Left colon (tissue), 2 donors: ENCODE measurements at places on chromosomes 12 and 14. TPM values are rescaled to one million over a fixed set of nuclear protein-coding genes. Genes with fewer than 3 reads are reported as not detected.

DNA sequence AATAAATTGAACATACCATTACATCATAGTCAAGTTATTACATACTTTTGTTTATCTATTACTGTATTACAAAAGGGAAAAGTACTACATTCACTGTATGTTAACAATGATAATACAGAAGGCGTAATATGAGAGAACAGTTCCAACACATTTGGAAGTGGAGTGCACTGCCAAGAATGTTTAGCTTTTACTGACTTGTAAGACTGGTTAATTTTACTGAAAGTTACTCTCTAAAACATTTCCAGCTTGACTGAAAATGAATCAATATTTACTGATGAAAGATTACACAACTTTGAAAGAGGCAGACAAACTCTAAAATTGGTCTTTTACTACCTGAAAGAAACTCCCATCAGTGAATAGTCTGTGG, 728.5 kb downstream of the FSCB start:
- DNase-seq, result no peak

- DNase-seq, result no peak
These were observed 183.8 kb upstream of the ARHGAP5 start for GRCh38 chr14:31893221-31893757.

GRCh38 chr12:20494851-20495250, 126.5 kb downstream of the PDE3A start:
- DNase-seq, result no peak

TGFB3 gene
- total RNA-seq, result 5.9 TPM

TAS2R43 gene
- not detected for total RNA-seq

GRCh38 chr14:87411370-87411769, 581.6 kb downstream of the GALC start:
- DNase-seq, result no peak

EPYC gene
- total RNA-seq, result not detected

- DNase-seq, result no peak
These were observed 160.0 kb upstream of the SOX5 start for GRCh38 chr12:24109381-24110039.

- DNase-seq, result no peak
These were observed 56.6 kb upstream of the CRACR2A start for GRCh38 chr12:3809357-3810015.

DNA sequence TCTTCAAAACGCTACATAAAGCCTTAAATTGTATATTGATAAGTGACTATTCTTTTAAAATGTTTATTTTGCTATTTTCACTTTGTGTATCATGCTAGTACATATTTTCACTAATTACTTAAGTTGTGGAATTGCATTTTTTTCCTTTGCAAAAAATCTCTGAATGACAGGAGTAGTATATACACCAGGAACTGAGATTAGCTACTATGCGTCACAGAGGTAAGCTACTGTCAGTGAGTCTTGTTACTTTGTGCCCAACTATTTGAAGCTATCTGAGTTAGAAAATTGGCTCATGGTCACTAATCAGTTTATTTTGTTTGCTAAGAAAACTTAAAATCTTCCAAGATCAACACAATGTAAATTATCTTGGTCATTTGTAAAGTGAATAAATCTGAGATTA, 887.4 kb downstream of the TMTC2 start:
- DNase-seq, result no peak

GRCh38 chr12:83141460-83141994, 454.8 kb downstream of the TMTC2 start:
- no peak for DNase-seq

GRCh38 chr14:104361101-104361591, 218.4 kb upstream of the C14orf180 start:
- no peak for DNase-seq

- DNase-seq, result no peak
These were observed 103.5 kb downstream of the FOXG1 start for GRCh38 chr14:28870033-28870564.

TEX22 gene
- 0.49 TPM for total RNA-seq

GRCh38 chr14:61659582-61659981, 35.7 kb upstream of the HIF1A start:
- no peak for DNase-seq

DNA sequence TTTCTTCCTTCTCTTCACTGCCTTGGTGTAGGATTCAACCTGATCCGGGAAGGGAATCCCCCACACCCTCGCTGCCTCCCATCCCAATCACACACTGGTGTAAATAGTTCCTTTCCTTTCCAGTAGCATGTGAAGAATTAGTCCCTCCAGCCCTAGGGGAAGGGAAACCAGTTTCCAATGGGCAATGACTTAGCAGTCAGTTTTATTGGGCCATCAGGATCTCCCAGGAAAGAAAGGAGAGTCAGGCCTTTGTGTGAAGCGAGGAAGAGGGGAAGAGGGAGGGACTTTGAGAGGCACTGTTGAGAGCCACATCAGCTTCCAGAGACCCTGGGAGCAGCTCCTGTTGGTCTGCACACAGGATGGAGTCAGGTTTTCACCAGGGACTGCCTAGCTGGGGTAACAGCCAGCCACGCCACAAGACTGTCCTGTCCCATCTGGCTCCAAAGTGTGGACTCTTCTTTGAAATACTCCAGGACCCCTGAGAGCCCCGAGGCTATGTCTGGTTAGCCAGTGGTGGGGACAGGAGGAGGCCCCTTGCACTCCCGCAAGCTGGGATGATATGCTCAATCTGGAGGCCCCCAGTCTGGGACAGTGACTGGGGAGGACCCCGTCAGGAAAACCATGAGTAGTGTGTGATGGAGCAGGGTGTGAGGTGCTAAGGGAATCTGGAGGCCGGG, 27.9 kb downstream of the MOAP1 start:
- no peak for DNase-seq

CAPZA3 gene
- total RNA-seq, result not detected

DNA sequence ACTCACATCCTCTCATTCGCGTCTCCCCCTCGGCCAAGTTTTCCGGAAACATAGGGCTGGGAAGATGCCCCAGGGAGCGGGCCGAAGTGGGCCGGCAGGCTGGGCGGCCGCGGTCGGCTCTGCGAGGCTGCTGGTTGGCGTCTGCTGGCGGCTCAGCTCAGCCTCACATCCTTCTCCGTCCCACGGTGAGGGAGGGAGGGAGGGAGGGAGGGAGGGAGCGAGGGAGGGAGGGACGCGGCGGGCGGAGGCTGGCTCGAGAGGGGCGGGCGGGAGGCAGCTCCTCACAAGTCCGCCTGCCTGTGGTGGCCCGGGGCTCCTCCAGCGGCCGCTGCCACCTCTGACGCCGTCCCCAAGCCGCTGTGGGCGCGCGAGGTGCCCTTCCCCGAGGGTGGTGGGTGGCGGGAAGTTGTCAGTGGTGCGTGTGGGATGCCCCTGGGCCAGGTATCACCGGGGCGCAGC, 93.8 kb downstream of the RFLNA start:
- peak; percentile 79 for DNase-seq

ERBB3 gene
- 261 TPM for total RNA-seq

PACS2 gene
- 67.5 TPM for total RNA-seq

- DNase-seq, result no peak
These were observed 28.8 kb upstream of the SLC5A8 start for GRCh38 chr12:101238800-101239329.

DNA sequence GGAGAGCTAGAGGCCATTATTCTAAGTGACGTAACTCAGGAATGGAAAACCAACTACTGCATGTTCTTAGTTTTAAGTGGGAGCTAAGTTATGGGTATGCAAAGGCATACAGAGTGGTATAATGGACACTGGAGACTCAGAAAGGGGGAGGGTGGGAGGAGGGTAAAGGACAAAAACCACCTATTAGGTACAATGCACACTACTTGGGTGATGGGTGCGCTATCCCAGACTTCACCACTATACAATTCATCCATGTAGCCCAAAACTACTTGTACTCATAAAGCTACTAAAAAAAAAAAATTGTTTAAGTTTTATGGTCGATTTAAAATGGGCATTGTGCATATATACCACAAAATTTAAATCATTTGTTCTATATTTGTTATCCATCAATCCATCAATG, 24.3 kb downstream of the SLC41A2 start:
- DNase-seq, result no peak

GRCh38 chr14:99754141-99755067, 38.8 kb upstream of the EML1 start:
- no peak for DNase-seq

DNA sequence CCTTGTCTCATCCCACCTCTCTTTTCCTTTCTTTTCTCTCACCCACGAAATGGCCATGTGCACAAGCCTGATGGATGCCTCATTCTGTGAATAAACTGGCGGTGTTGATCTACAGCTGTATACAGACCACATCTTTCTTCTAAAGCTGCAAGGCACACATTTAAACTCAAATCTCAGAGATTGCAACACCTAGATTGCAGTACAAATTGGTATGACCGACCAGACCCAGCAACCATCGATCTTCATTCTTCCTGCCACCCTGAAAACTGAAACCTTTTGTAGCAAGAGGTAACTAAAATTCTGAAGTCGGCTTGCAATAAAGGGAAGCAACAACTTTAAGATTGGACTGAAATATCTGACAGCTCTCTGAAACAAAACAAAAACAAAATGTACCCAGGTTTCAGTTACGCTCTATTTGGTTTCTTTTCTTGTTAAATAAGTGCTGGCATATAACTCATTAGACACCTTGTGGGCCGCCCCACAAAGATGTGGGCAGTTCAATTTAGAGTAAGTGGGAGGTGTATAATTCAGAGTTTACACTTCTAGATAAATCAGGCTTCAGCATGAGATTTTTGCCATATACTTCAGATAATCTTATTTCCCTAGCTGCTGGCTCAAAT, 390.0 kb upstream of the NOVA1 start:
- DNase-seq, result no peak

IFNG gene
- total RNA-seq, result not detected

CLEC2A gene
- not detected for total RNA-seq

DNA sequence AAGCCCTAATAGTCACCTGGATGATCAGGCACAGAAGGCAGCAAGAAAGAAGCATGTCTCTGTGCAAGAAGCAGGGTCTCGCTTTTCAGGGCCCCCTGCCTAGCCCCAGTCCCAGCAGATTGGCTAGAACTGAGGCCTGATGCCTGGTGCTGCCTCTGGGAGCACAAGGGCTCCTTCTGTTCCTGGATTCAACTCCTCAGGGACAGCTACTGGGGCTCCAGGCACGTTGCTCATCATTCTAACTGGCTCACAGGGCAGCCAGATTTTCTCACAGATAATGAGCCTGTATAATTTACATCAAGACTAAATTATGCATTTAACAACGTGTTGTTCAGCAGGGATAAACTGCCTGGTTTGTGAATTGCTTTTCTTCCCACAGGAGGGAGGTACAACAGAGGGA, 106.5 kb upstream of the PLXNC1 start:
- no peak for DNase-seq

- no peak for DNase-seq
These were observed 33.8 kb downstream of the CCDC92 start for GRCh38 chr12:123938679-123939480.

DNA sequence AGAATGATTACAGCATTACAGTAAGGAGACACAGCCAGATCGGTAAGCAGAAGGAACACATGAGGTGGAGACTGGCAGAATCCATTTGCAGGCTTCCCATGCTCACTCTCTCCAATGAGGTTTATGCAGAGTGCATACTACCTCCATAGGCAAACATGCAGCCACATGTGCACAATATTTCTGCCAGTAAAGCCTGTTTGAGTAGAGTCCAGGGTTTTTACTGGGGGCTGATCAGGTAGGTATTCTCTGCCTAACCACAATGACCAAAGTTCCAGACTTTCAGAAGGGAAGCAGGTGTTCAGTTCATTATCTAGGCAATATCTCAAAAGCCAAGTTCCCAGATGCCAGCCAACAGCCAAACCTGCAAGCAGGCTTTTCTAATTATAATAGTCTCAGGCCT, 31.1 kb downstream of the INTS13 start:
- no peak for DNase-seq

GRCh38 chr12:52208424-52209165, 16.8 kb upstream of the KRT80 start:
- no peak for DNase-seq
